ENCODE measurements at places on chromosomes 5 and 9.

- DNase-seq = no peak
Measured at GRCh38 chr5:16937503-16938161, 1.5 kb upstream of the MYO10 start.

GRCh38 chr9:27675354-27675753, 102.1 kb upstream of the C9orf72 start:
- DNase-seq = no peak

DNA sequence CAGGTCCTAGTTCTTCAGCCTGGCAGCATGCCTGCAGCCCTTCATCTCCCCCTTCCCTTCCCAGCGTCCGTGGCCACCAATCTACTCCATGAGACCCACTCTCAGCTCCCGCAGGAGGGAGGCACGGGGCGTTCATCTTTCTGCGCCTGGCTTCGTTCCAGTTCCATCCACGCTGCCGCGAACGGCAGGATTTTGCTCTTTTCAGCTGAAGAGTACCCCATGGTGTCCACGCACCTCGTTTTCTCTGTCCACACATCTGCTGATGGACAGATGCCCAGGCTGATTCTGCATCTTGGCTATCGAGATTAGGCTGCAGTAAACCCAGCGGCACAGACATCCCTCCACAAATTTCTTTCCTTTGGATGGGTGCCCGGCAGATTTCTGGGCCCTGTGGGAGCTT, 30.5 kb upstream of the NKD2 start:
- DNase-seq = no peak

GRCh38 chr5:130708754-130709153, 456.3 kb downstream of the HINT1 start:
- DNase-seq = no peak

DNA sequence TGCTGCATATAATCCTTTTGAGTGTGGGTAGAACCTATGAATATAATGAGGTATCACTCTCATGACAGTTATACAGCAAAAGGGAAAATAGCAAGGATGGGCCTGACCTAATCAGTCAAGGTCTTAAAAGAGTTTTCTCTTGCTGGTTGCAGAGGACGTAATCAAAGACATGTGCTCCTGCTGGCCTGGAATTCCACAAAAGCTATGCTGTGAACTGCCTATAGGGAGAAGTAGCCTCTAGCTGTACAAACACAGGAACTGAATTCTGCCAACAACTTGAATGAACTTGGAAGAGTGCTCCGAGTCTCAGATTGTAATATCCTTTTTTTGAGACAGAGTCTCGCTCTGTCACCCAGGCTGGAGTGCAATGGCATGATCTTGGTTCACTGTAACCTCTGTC, 195.6 kb downstream of the PLK2 start:
- no peak for DNase-seq

GRCh38 chr9:78507037-78507436, 210.1 kb downstream of the PSAT1 start:
- DNase-seq = no peak

DNA sequence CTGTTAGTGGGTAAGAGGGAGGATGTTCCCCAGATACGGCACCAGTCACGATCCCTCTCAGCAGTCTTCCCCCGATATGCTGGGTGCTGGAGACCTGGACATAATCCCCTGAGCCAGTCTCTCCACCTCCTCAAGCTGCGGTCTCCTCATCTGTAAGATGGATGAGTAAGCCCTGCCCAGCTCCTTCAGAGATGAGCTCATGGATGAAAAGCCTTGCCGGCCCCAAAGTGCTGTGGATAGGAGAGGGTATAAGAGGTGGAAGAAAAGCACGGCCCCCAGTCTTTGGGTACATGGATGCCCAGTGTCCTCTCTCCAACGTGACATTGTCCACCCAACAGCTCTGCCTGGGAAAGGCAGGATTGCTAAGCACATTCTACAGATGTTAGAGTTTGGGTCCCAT, 4.5 kb downstream of the CAMK2A start:
- DNase-seq = no peak

- DNase-seq = no peak
Measured at GRCh38 chr5:103232393-103232999, 26.1 kb upstream of the MACIR start.

- no peak for DNase-seq
Measured at GRCh38 chr5:96703995-96704394, 41.8 kb downstream of the CAST start.

DNA sequence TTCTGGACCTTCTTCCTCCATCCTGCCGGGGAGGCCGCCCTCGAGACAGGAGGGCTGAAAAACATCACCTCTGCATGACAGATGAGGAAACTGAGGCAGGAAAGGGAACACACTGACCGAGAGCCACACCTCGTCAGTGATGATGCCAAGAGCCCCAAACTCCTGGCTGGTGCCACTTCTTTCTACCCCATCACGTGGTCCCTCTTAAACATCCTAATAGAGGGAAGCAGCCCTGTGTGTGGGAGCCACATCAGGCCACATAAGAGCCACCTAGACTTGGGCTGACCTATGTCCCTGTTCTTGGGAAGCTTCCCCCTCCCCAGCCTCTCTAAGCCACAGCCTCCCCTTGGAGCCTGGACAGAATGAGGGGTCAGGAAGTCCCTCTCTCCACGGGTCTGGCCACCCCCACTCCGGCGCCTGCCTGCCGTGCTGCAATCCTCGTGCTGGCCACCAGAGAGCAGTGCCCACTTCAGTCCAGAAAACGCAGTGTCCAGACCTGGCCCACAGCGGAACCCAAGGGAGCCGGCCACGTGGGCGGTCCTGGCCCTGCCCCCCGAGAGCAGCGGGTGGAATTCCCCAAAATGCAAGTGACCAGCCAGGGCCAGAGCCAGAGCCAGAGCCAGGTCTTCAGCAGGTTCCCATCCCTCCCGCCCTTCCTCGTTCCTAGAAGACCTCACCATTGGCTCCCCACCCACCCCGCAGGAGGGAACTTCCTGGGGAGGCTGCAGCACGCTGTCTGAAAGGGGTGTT, 54.7 kb upstream of the SARDH start:
- no peak for DNase-seq

DNA sequence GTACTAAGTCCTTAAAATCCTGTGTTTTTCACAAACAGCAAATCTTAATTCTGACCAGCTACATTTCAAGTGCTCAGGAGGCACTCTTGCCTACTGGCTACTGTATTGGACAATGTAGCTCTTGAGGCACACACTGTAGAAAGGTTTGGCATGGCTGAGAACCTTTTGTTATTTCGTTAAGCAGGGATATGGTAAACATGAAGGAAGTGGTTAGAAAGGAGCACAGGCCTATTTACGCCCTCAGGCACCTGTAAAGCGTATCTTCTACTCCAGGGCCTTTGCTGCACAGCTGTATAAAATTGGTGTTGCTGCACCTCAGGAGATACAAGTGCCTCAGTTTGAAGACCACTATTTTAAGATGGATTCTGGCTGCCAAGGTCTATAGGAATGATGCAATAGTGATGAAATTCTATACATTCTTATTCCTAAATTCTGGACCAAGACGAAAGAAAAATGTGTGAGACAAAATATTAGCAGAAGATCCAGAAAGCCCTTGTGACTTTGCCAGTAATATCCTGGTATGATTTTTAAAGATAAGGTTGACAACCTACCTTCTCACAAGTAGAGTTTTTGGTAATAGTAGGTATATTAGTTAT, 9.3 kb upstream of the OTULIN start:
- DNase-seq = no peak

- DNase-seq = peak; percentile 46
Measured at GRCh38 chr5:9302218-9302617, 243.7 kb downstream of the SEMA5A start.

- DNase-seq = no peak
Measured at GRCh38 chr5:154761046-154761736, 6.0 kb downstream of the LARP1 start.

- no peak for DNase-seq
Measured at GRCh38 chr5:173515526-173515925, 100.9 kb downstream of the BOD1 start.

- peak; percentile 37 for DNase-seq
Measured at GRCh38 chr5:126525630-126526245, 69.3 kb downstream of the ALDH7A1 start.

GRCh38 chr5:171770153-171770552, 15.5 kb upstream of the SMIM23 start:
- DNase-seq = no peak

- no peak for DNase-seq
Measured at GRCh38 chr9:95150903-95151302, 166.6 kb downstream of the FANCC start.

DNA sequence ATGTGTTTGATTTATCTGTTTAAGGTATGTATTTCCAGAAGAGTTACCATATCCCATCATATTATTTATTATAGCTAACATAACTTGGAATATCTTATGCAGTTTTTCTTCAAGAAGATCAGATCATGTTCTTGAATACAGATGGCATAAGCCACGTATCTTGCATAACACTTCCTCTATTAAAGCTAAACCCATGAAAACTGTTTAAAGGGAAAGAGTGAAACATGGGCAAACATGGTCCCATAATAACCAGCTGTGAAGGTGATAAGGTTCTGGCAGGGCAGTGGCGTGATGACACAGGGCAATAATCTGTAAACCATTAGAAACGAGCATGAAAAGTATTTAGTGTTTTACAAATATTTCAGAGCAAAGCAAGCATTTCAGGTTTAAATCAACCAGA, 34.2 kb downstream of the EFNA5 start:
- no peak for DNase-seq

DNA sequence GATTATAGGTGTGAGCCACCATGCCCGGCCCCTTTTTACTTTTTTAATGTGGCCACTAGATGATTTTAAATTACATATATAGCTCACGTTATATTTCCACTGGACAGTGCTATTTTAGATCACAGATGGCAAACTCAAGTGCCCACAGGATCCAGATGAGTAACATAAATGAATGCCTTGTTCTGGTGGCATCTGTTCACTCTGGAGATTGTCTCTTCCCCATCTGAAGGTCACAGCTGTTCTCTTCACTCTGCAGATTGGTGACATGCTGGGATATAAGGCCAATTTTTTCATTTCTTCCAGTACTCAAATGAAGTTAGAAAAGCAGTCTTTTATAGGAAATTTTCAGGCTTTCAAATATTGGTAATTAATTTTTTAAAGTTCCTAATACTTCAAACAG, 160.1 kb downstream of the DOCK8 start:
- DNase-seq = no peak

DNA sequence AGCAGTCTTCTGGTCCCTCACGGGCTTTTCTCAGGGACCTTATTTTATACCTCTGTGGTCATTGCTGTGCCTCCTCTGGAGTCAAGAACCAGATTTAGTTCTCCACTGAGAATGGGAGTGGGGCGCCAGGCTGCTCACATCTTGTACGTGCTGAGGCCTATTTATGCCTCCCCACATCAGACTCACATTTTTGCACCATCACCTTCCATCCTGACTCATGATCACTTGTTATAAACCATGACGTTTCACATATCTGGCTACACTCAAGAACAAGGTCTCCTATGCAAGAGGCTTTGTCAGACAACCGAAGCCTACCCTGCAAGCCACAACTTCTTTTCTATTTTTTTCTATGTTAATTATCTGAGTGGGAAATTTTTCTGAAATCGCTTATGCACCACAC, 10.7 kb downstream of the PRUNE2 start:
- DNase-seq = no peak

- DNase-seq = no peak
Measured at GRCh38 chr5:139683295-139684271, 35.4 kb downstream of the CXXC5 start.

GRCh38 chr9:120191141-120191540, 388.8 kb downstream of the CDK5RAP2 start:
- DNase-seq = no peak

DNA sequence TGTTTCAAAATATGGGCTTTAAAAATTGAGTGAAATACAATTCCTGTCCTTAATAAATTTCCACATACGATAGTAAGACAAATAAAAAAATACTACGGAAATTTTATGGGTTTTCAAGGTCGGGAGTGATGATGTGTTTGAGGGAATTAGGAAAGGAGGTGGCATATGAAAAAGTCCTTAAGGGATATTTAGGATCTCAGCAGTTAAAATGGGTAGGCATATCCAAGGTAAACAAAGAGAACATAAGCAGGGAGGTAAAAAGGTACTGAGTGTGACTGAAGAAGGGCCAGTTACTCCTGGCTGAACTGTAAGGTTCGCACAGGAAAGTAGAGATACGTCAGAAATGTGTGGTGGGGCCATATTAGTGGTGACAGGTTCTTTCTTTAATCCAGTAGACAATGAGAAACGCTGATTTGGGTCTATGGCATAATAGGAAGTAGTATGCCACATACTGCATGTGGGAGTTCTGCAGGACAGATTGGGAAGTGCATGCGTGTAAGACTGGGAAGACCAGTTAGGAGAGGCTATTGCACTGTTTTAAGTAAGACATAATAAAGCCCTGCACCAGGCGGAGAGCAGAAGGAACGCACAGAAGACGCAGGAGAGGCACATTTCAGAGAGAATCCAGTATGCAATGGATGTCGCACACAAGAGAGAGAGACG, 937 bp upstream of the HMGCR start:
- peak; percentile 71 for DNase-seq

- no peak for DNase-seq
Measured at GRCh38 chr5:85375525-85375924, 990.8 kb upstream of the EDIL3 start.

- peak; percentile 92 for DNase-seq
Measured at GRCh38 chr5:151083081-151083676, 2.3 kb upstream of the TNIP1 start.

DNA sequence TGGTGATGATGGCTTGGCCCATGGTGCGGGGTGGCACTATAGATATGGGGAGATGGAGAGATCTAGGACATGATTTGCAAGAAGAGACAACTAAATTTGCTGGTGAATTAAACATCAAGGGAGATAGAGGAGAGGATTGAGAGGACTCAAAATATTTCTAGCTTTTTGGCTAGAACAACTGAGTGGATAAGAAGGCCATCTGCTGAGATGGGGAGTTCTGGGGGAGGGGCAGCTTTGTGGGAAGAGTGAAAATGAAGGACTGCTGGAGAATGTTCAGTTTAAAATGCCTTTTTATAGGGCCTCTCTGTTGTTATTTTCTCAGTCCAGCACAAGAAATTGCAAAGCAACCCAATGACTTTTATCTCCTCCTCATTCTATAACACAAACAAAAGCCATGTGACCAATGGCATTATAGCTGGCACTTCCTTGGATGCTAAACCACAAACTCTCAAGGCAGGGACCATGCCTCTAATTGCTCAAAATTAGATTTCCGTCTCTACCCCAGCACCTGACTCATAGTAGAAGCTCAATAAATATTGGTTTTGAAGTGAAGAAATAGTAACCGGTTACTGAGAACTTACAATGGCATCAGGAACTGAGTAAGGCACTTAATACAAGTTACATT, 29.8 kb downstream of the JAKMIP2 start:
- DNase-seq = no peak

DNA sequence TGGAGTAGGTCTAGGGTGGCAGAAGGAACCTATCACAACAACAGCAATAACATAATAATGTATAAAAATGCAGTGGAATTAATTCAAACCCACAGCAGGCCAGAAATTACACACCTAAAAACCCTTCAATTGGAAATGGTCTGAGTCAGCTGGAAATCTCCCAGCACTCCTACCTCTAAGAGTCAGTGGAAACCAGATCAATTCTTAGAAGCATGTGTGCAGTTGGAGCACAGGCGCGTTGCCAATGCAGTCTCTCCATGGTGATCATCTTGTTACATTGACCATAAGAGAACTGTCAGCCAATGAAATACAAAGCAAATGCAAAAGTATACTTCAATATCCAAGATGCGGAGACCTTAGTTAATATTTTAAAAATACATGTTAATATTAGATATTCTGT, 15.1 kb upstream of the CSNK1G3 start:
- no peak for DNase-seq

All from foreskin keratinocyte (primary cell).